HepG2 (cell line): ENCODE measurements at places on chromosomes 3 and 15. TPM values are rescaled to one million over a fixed set of nuclear protein-coding genes. Genes with fewer than 3 reads are reported as not detected.
A peak's percentile ranks its signal among the peaks of the same experiment; 100 is the strongest.

- H3K4me1 ChIP-seq: 0 out of 2 replicates have a peak, but pooled peaks cover 5% of the 10 kb centered on the region
- no peak overlapping the region for H3K27ac ChIP-seq
- H3K36me3 ChIP-seq: peaks cover 8% of the 10 kb centered on the region; the same call in 1 of the 3 replicates
- H3K4me3 ChIP-seq: no peak overlapping the region
- no peak for DNase-seq
Measured at GRCh38 chr3:136343446-136343845, 93.3 kb downstream of the PCCB start.

DNA sequence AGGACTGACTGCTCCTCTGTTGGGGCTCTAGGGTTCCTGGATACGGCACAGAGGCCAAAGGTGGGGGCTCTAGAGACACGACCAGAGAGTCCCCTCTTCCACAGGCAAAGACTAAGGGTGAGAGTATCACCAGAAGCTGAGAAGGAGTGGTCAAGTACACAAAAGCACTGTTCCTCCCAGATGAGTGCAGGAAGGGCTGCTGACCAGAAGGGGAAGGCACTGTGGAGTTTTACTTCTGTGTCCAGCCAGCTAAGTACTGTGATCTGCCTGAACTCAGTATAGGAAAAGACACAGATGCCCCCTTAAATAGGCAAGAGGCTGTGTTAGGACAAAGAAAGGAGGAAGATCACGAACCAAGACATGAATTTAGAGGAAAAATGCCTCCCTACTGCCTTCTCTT is 11.7 kb downstream of the MRPS11 start:
- no peaks in the 10 kb centered on the region for H3K27me3 ChIP-seq
- no peak for DNase-seq
- no peak overlapping the region for H3K27ac ChIP-seq
- H3K4me1 ChIP-seq: no peaks in the 10 kb centered on the region
- H3K4me3 ChIP-seq: no peak overlapping the region

DNA sequence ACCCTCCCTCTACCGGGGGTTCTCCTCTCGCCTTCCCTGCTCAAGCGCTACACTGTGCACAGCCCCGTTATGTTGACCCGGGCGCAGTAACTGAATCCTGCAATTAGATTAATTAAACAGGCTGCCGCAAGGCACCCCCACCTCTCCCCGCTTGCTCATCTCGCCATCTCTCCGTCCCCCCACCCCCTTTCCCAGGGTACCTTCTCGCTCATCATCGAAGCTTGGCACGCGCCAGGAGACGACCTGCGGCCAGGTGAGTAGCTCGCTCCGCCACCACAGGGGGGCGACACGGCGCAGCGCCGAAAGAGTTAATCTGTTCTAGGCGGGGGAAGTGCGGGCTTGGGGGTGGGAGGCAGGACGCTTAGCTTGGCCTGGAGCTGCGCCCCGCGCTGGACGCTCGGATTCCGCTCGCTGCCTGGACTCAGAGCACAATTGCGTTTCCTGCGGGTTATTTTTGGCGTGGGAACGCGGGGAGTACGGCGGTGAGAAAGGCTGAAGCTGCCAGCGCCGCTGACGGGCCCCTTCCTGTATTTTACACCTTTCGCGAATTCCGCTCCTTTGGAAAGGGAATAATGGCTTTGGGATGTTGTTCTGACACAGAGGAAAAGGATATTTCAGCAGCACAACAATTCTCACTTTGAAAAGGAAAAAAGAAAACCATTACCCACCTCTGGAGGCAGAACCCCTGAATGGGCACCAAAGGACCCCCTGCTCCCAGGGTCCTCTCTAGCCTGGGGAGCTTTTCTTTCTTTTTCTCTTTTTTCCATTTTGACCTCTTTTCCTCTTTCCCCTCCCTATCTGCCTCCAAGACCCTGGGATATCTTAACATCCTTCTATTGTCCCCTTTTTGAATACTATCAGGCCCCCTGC is 1.5 kb downstream of the DLL4 start:
- H3K36me3 ChIP-seq: no peaks in the 10 kb centered on the region
- H3K27ac ChIP-seq: no peak overlapping the region
- peaks cover 98% of the 10 kb centered on the region for H3K4me1 ChIP-seq
- H3K4me3 ChIP-seq: peak overlapping the region; percentile 54

DNA sequence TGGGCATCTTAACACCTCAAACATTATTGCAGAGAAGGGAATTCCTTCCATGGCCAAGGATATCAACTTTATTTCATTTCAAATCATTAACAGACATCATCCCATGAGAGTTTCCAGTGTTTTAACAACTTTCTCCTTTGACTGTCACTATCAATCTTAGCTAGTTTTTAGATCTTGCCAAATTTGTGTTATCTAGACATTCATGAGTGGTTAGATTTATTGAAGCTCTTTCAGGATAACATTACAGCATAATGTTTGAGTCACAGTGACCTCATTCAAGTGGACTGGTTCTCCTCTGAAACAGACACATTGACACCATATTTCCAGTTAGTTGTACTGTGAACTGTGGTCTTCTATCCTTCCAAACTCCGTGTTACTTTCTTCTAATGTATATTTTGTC is 8.6 kb upstream of the TNFAIP8L3 start:
- H3K4me1 ChIP-seq: peaks cover 1% of the 10 kb centered on the region
- H3K27ac ChIP-seq: no peak overlapping the region
- H3K4me3 ChIP-seq: no peak overlapping the region

GRCh38 chr15:80743189-80743833 is 35.9 kb upstream of the CEMIP start:
- no peak overlapping the region for H3K27ac ChIP-seq
- H3K36me3 ChIP-seq: no peaks in the 10 kb centered on the region
- H3K27me3 ChIP-seq: no peaks in the 10 kb centered on the region
- peak; percentile 85 for DNase-seq
- no peak overlapping the region for H3K4me3 ChIP-seq
- H3K4me1 ChIP-seq: peaks cover 35% of the 10 kb centered on the region

DNA sequence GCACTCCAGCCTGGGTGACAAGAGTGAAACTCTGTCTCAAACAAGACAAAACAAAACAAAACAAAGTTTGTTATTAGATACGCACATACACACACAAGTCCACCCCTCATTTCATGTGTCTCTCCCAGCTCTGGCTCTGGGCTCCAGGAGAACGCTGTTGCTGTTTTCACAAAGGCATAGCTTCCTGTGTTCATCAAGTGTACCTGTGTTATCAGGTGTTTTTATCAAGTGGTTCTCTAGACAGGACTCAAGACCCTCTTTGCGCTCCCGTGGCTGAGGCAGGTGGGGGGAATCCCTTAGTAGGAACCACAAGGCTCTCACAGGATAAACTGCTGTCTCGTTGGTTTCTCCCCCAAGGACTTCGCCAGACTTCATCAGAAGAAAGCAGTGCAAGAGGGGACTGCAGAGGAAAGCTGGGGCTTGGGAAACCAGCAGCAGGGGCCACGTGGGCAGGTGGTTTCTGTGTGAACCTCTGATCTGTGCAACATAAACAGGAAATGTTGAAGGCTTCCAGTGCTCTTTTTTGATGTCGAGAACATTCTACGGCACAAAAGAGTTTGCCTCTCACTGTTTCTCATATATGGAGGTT is 6.9 kb upstream of the PPP1R2 start:
- H3K27ac ChIP-seq: peak overlapping the region; percentile 65
- DNase-seq: peak; percentile 44
- H3K27me3 ChIP-seq: no peaks in the 10 kb centered on the region
- peak overlapping the region; percentile 36 for H3K4me3 ChIP-seq
- no peaks in the 10 kb centered on the region for H3K36me3 ChIP-seq

- H3K4me1 ChIP-seq: no peaks in the 10 kb centered on the region
- DNase-seq: no peak
- no peak overlapping the region for H3K27ac ChIP-seq
- H3K27me3 ChIP-seq: peaks cover 9% of the 10 kb centered on the region; the same call in 2 of the 3 replicates
Measured at GRCh38 chr3:30020380-30020779, 586.0 kb upstream of the TGFBR2 start.

DNA sequence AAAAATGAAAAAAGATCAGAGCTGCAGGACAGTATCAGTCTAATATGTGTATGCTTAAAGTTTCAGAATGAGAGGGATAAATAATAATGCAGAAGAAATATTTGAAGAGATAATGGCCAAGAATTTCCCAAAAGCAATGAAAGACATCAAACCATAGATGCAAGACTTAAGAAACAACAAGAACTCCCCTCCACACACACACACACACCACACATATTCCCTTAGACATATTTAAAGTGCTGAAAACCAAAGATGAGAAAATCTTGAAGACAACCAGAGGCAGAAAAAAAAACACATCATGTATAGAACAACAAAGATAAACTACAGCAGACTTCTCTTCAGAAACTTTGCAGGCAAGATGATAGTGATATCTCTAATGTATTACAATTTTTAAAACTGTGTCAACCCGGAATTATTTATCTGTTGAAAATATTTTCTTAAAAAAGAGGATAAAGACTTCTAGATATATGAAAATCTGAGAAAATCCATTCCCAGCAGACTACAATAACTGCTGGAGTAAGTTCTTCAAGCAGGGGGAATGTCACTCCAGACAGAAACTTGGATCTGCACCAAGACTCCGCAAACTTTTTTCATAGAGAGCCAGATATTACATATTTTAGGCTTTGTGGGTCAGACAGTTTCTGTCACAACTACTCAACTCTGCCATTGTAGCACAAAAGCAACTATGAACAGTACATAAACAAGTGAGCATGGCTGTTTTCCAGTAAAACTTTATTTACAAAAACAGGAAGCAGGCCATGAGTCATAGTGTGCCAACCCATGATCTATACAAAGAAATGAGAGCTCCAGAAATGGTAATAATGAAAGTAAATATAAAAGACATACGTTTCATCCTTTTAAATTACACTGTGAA is 223.4 kb upstream of the CGNL1 start:
- no peak overlapping the region for H3K27ac ChIP-seq
- peaks cover 13% of the 10 kb centered on the region; the same call in 1 of the 2 replicates for H3K4me1 ChIP-seq
- no peaks in the 10 kb centered on the region for H3K27me3 ChIP-seq
- DNase-seq: no peak
- peaks cover 6% of the 10 kb centered on the region; the same call in 1 of the 3 replicates for H3K36me3 ChIP-seq

- H3K36me3 ChIP-seq: no peaks in the 10 kb centered on the region
- no peak overlapping the region for H3K27ac ChIP-seq
- peaks cover 6% of the 10 kb centered on the region; the same call in 1 of the 2 replicates for H3K4me1 ChIP-seq
Measured at GRCh38 chr15:63792584-63792983, 41.2 kb downstream of the HERC1 start.

Gene CKMT1A
- total RNA-seq: 0.13 TPM in 1 of 2 replicates, not detected in the other

Gene SNX4
- 73.6 and 115 TPM in 2 replicates for total RNA-seq

Gene OIP5
- total RNA-seq: 38.0 and 39.1 TPM in 2 replicates

Gene ERICH6
- not detected in 2 replicates for total RNA-seq

Gene COL6A5
- total RNA-seq: not detected in 2 replicates
